PC-3 (cell line): ENCODE measurements at places on chromosomes 3 and 15.

DNA sequence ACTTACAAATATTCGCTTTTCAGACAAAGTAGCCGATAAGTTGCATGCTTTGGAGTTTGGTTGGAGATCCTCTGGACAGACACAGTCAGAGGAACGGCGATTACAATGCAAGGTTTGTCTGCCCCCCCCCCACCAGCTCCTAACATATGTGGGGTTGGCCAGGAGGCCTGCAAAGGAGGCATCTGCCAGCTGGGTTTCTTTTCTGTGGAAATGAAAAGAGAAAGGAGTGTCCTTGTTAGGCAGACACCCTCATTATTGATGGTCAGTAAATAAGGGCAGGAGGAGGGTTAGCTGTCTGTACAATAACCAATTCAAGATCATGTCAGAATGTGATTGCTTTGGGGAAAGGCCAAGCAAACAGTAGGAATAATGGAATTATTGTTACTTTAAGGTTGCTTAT lies 49.1 kb downstream of the TLNRD1 start:
- DNase-seq = no peak

DNA sequence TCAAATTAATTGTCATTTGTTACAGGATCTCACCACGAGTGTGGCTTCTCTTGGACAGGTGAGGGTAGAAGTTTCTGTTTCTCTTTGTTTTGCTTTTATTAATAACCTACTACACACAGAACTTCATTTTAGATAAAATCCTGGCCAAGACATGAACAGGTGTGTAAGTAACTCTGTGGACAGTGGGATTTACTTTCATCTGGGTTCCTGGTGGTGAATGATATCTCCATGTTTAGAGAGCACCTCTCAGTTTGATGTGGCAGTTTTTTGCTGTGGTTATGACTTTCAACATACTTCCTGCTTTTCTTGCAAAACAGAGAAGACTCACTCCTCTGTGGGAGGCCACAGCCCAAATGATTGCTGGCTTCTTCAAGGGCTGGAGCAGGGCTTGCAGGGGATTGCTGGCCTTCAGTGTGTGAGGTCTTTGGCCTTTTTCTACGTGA lies 71.1 kb upstream of the XCR1 start:
- peak; percentile 33 for DNase-seq

DNA sequence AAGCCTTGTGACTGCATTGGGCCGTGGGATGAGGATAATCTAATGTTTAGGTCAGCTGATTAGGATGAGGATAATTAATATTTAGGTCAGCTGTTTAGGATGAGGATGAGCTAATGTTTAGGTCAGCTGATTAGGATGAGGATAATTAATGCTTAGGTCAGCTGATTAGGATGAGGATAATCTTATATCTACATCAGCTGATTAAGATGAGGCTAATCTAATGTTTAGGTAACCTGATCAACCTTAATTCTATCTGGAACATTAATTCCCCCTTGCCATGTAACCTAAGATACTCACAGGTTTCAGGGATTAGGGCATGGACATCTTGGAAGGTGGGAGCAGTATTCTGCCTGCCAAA lies 362.8 kb downstream of the ULK4 start:
- DNase-seq = no peak

- DNase-seq = no peak
Observed at GRCh38 chr15:81296673-81297072, 27.3 kb downstream of the STARD5 start.

- no peak for DNase-seq
Observed at GRCh38 chr15:67559158-67559557, 16.7 kb downstream of the MAP2K5 start.

GRCh38 chr15:59372352-59373211 lies at the start of gene MYO1E:
MYO1E (minus strand) TSS chr15:59372871; CDS start chr15:59372500, 371 bp downstream.
- peak; percentile 96 for DNase-seq

DNA sequence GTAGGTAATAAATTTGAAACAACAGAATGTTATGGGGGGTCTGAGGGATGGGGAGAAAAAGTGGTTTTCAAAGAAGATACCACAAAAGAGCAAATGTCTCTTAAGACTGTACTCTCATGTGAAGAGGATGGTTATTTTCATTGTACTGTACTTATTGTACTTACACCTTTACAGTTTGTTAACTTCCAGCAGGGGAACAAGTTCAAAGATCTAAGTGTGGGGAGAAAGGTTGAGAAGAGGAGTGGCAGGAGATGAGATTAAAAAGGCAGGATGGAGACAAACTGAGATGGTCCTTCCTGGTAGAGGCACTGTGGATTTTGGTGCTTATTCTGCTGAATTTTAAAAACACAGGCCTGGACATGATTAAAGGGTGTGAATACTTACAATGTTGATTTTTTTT lies 5.4 kb upstream of the ZCWPW2 start:
- DNase-seq = no peak

- no peak for DNase-seq
Observed at GRCh38 chr15:42373936-42374335, 14.6 kb downstream of the CAPN3 start.

- no peak for DNase-seq
Observed at GRCh38 chr15:22253676-22254408, 173.5 kb downstream of the OR4M2 start.

DNA sequence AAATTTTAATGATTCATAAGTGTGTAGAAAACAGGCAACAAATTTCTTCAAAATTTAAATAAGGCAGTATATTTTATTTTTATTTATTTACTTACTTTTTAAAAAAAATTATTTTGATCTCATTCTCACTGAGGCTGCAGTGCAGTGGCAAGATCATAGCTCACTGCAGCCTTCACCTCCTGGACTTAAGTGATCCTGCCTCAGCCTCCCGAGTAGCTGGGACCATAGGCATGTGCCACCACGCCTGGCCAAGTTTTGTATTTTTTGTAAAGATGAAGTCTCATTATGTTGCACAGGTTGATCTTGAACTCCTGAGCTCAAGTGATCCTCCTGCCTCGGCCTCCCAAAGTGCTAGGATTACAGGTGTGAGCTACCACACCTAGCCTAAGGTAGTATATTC lies 61.2 kb upstream of the XRN1 start:
- DNase-seq = no peak

DNA sequence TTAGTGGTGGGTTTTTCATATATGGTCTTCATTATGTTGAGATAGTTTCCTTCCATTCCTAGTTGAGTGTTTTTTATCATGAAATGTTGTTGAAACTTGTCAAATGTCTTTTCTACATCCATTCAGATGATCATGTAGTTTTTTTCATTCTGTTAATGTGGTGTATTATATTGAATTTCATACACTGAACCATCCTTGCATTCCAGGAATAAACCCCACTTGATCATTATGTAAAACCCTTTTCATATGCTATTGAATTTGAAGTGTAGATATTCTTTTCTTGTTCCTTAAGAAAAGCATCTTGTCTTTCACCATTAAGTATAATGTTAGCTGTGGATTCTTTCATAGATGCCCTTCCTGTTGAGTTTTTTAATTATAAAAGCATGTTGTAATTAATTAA lies 42.9 kb downstream of the PIAS1 start:
- DNase-seq = no peak

DNA sequence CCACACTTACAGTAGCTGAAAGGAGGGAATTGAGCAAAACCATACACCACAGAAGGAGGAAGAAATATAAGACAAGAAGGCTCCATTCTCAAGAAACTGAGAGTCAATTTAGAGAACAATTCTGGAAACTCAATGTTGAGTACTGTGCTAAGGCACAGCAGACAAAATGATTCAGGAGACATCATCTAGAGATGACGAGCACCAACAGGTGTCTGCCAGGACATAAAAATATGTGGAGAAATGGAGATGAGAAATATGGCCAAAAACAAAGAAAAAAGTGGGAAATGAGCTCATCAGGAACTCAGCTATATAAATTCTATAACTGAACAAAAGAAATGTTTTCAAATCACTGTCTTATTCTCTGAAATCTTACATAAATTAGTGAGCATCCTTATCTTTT lies 343.7 kb downstream of the ERC2 start:
- DNase-seq = no peak

- no peak for DNase-seq
Observed at GRCh38 chr3:111871809-111872623, 13.0 kb downstream of the PHLDB2 start.

- no peak for DNase-seq
Observed at GRCh38 chr3:20043396-20043795, 3.1 kb downstream of the KAT2B start.

GRCh38 chr3:104521606-104522336 lies 844.9 kb upstream of the ALCAM start:
- DNase-seq = no peak

DNA sequence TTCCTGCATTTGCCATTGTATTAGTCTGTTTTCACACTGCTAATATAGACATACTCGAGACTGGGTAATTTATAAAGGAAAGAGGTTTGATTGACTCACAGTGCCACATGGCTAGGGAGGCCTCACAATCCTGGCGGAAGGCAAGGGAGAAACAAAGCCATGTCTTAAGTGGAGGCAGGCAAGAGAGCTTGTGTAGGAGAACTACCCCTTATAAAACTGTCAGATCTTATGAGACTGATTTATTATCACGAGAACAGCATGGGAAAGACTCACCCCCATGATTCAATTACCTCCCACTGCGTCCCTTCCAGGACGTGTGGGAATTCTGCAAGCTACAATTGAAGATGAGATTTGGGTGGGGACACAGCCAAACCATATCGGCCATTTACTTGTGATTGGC lies 27.8 kb downstream of the YEATS2 start:
- no peak for DNase-seq

- DNase-seq = no peak
Observed at GRCh38 chr3:124648551-124648950, 81.7 kb upstream of the UMPS start.

DNA sequence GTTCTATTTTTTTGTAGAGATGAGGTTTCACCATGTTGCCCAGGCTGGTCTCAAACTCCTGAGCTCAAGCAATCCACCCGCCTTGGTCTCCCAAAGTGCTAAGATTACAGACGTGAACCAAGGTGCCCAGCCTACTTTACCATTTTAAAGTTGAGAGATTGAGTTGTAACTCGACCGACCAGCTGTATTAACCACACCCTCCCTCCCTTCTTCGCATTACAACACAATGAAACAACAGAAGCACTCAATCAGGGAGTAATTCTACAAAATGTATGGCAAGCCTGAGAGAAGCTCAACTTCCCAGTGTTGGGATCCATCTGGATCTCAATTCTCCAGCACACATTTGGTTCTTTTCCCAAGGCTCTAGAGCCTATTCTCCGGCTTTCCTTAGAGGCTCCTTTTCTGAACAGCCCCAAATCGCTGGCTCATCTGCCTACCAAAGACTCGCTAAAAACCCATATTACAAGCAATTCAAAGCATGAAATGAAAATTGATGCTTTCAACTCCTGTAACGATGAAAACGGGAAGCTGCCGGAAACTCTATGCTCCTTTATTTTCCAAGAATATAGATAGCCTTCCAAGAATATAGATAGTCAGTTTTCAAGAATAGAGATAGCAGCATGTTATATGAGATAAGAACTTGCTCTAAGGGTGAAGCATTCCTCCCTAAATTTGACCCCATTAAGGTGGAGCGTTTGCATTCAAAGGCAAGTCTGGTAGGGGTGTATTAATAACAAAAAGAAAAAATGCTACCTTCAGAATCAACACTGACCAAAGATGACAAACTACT lies 450.9 kb downstream of the MAGI1 start:
- no peak for DNase-seq

GRCh38 chr3:107676469-107677309 lies 153.9 kb downstream of the BBX start:
- peak; percentile 72 for DNase-seq

DNA sequence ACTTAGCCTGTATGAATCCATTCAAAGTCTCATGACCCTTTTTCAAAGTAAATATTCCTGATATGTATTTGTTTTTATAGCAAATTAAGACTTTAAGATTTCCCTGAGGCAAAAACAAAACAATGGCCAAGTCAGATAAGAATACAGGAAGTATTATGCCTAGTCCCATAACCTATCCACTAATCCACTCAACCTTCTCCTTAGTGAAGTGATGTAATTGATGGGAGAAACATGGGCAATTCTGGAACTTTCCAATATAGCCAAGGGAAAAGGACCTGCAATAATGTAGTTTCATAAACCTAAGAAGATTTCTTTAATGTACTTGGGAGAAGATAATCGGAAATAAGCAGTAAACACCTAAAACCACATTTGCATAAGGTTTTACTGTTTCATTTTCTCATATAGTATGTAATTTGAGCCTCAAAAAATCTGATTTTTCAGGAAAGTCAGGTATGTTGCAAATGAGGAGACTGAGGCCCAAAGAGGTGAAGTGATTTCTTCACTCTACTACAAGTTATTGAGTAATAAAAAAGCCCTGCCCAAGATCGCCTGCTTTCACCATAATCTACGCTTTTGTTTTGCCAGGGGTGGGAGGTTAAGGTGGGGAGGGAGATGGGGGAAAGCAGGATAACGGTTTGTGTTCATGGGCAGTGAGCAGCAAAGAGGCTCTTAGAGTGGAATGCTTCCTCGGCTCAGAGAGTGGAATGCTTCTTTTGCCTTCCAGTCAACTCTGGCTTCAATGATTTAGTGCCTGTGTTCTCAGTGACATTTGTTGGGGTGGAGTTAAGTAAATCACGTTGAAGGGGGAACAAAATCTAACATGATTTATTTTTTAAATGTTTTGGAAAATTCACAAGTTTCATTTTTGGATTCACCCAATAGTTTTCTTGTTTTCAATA lies 95.0 kb upstream of the FNDC3B start:
- DNase-seq = peak; percentile 30

- no peak for DNase-seq
Observed at GRCh38 chr3:194569252-194569651, 64.0 kb downstream of the TMEM44 start.

- no peak for DNase-seq
Observed at GRCh38 chr3:194598771-194599557, 34.3 kb downstream of the TMEM44 start.
